Activated CD8-positive, alpha-beta memory T cell treated with anti-CD3 and anti-CD28 coated beads for 1 hour (primary cell): ENCODE measurements at places on chromosomes 1 and 21.

- no peak for DNase-seq
Measured at GRCh38 chr1:234997896-234998741, 130.5 kb downstream of the TOMM20 start.

GRCh38 chr21:36510911-36511310 is 31.0 kb upstream of the CLDN14 start:
- no peak for DNase-seq

- DNase-seq: no peak
Measured at GRCh38 chr1:30600258-30600657, 123.1 kb downstream of the MATN1 start.

GRCh38 chr1:46487818-46488218 is 1.8 kb upstream of the DMBX1 start:
- DNase-seq: no peak

DNA sequence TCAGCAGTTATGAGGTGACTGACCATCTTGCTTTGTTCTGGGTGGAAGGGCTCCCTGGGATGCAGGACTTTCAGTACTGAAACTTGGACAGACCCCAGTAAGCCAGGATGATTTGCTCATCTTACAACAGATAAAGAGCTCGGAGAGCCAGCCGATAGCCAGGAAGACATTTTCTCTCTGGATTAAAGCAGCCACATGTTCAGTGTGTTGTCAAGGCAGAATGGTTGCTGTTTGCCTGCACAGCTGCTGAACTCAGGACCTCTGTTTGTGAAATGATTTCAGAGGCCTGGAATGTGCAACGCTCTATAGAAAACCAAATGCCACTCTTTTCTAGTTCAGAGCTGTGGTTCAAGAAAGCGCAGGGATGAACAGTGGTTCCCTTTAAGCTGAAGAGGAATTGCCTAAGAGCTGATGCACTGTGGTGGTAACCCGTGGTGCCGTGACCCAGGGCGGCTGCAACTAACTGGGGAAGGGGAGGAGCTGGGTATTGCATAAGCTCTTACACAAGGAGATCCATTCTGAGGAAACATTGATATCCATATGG is 40.7 kb downstream of the CASQ2 start:
- no peak for DNase-seq
